ENCODE measurements at places on chromosomes 2 and 18.

DNA sequence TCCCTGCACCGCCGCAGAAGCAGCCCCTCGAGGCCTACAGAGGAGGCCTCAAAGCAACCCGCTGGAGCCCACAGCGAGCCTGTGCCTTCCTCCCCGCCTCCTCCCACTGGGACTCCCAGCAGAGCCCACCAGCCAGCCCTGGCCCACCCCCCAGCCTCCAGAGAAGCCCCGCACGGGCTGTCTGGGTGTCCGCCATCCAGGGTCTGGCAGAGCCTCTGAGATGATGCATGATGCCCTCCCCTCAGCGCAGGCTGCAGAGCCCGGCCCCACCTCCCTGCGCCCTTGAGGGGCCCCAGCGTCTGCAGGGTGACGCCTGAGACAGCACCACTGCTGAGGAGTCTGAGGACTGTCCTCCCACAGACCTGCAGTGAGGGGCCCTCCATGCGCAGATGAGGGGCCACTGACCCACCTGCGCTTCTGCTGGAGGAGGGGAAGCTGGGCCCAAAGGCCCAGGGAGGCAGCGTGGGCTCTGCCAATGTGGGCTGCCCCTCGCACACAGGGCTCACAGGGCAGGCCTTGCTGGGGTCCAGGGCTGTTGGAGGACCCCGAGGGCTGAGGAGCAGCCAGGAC lies 31.2 kb downstream of the GPC1 start:
- peak; percentile 5 for DNase-seq
- H3K27me3 ChIP-seq, result no peaks in the 10 kb centered on the region
- H3K36me3 ChIP-seq, result no peaks in the 10 kb centered on the region
- no peaks in the 10 kb centered on the region for H3K4me1 ChIP-seq
- no peak overlapping the region for H3K27ac ChIP-seq
- H3K4me3 ChIP-seq, result no peak overlapping the region

DNA sequence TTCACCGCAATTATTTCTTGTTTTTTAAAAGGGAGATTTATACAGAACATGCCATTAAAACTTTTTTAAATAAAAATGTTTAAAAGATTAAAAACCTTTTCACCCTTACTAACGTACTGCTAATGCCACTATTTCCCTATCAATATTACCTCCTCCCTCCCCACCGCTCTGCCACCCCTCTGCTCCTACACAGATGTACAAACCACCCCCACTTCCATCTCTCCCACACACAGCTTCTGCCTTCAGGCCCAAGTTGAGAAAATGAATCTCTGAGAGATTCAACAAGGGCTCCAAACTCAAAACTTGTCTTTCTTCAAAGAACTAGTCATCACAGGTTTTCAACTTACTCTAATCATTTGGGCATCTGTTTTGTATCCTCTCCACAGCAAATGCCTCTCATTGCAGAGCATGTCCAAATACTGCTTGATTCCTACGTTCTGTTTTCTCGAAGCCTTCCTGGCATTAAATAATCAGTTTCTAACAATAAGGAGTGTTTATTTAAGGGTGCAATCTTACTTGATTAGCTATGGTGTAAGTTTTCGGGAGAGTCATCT lies 32.1 kb downstream of the FARSB start:
- H3K27ac ChIP-seq, result peak overlapping the region; percentile 8
- no peak for DNase-seq
- H3K36me3 ChIP-seq, result peaks cover 17% of the 10 kb centered on the region
- no peak overlapping the region for H3K4me3 ChIP-seq

DNA sequence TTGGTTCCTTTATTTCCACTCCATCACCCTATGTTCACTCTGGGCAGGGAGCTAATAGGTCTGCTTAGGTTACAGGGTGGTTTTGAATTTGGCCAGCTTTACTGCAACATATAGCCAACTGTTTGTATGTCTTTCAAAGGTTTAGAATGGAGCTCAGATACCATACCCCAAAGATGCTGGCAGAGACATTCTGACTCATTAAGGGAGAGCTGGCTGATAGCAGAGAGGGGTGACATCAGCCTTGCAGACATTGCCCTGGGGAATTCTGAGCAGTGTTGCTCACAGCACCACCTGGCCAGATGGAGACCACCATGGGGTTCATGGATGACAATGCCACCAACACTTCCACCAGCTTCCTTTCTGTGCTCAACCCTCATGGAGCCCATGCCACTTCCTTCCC lies 2.1 kb downstream of the PROKR1 start:
- peaks cover 72% of the 10 kb centered on the region for H3K27me3 ChIP-seq
- H3K4me3 ChIP-seq, result no peak overlapping the region
- H3K36me3 ChIP-seq, result no peaks in the 10 kb centered on the region
- no peak overlapping the region for H3K27ac ChIP-seq
- H3K4me1 ChIP-seq, result peaks cover 15% of the 10 kb centered on the region
- DNase-seq, result no peak

DNA sequence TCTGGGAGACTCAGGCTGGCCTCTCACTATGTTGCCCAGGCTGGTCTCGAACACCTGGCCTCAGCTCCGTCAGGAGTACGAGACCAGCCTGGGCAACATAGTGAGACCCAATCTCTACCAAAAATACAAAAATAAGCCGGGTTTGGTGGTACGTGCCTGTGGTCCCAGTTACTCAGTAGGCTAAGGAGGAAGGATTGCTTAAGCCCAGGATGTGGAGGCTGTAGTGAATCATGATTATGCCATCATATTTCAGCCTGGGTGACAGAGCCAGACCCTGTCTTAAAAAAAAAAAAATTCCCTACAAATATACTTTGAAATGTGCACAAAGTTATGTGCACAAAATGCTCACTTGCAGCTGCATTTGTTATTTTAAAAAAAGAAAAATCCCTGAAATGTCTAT lies 26.3 kb upstream of the AGAP1 start:
- H3K4me1 ChIP-seq, result peaks cover 3% of the 10 kb centered on the region
- no peaks in the 10 kb centered on the region for H3K36me3 ChIP-seq
- H3K27ac ChIP-seq, result no peak overlapping the region

GRCh38 chr2:23916727-23917405 lies 10.1 kb downstream of the ATAD2B start:
- DNase-seq, result no peak
- H3K4me3 ChIP-seq, result no peak overlapping the region
- peaks cover 35% of the 10 kb centered on the region for H3K4me1 ChIP-seq
- no peak overlapping the region for H3K27ac ChIP-seq

GRCh38 chr2:28247290-28247689 lies 145.4 kb upstream of the FOSL2 start:
- H3K4me1 ChIP-seq, result peaks cover 11% of the 10 kb centered on the region
- peaks cover 1% of the 10 kb centered on the region for H3K36me3 ChIP-seq
- H3K4me3 ChIP-seq, result no peak overlapping the region
- no peak overlapping the region for H3K27ac ChIP-seq
- no peak for DNase-seq
- no peaks in the 10 kb centered on the region for H3K27me3 ChIP-seq

GRCh38 chr2:12262681-12263436 lies 453.9 kb upstream of the TRIB2 start:
- DNase-seq, result no peak
- no peak overlapping the region for H3K4me3 ChIP-seq
- H3K36me3 ChIP-seq, result no peaks in the 10 kb centered on the region
- no peaks in the 10 kb centered on the region for H3K4me1 ChIP-seq
- peak overlapping the region; percentile 27 for H3K27ac ChIP-seq

GRCh38 chr2:36235426-36235825 lies 120.2 kb upstream of the CRIM1 start:
- H3K4me1 ChIP-seq, result no peaks in the 10 kb centered on the region
- no peak for DNase-seq
- H3K4me3 ChIP-seq, result no peak overlapping the region
- H3K27ac ChIP-seq, result no peak overlapping the region

- no peaks in the 10 kb centered on the region for H3K27me3 ChIP-seq
- DNase-seq, result no peak
- no peaks in the 10 kb centered on the region for H3K36me3 ChIP-seq
- no peak overlapping the region for H3K4me3 ChIP-seq
These were observed 1050.7 kb upstream of the PIK3C3 start for GRCh38 chr18:40904295-40904694.

DNA sequence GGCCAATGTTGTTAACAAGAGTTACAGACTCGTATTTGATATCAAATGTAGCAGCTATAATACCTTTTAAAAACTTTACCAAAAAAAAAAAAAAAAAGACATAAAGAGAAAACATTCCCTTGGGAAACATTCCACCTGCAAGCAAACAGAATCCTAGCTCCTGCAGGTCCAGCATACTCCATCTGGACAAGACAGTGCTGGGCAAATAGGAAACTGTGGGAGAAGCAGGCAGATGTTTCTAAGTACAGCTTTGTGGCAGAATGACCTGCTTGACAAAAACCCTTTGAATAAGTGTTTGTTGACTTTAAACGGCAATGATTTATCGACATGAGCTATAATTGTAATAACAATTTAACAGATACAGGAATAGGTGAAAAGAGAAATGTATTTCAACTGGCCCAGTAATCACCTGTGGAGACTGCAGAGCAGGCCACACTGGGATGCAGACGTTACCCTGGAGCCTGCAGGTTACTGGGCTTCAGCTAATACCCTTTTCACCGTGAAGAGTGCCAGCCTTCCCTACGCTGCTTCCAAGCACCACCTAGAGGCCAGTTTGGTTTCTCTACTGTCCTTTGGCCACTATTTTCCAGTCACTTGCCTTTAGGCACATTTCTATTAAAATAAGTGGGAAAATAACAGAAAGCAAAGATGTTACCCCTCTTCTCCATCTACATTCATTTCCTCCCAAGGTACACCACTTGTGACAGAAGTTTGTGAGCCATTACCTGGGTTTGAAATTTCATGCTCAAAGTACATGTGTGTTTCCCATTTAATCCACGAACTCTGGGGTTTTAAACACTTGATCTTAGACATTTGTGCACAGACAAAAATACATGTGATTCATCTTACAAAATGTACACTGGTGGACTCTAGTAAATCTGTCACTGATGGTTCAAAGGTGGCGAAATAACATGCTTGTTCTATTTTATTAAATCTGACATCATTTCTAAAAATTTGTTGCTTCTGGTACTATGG lies 96.9 kb upstream of the ZNF397 start:
- no peaks in the 10 kb centered on the region for H3K27me3 ChIP-seq
- H3K27ac ChIP-seq, result no peak overlapping the region
- no peaks in the 10 kb centered on the region for H3K36me3 ChIP-seq
- H3K4me1 ChIP-seq, result no peaks in the 10 kb centered on the region
- H3K4me3 ChIP-seq, result no peak overlapping the region
- peak; percentile 53 for DNase-seq

DNA sequence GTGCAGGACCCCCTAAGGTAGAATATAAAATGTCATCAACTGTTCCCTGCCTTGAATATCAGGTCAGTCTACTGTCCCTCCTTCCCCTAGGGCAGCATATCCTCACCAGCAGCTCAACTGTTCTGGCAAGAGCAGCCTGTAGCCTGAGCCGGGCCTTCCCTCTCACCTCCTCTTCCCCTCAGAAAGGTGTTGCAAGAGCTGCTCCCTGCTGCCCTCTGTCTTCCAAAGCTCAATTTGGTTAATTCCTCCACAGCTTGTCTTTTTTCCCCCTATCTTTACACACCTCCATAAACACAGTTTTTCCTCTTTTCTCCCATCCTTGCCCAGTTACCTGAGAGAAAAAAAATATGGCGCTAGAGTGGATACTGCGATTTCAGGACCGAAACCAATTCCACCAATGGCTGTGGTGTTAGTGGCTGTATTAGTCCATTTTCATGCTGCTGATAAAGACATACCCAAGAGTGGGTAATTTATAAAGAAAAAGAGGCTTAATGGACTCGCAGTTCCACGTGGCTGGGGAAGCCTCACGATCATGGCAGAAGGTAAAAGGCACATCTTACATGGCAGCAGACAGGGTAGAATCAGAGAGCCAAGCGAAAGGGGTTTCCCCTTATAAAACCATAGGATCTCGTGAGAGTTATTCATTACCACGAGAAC lies 184.7 kb downstream of the MREG start:
- H3K4me1 ChIP-seq, result peaks cover 9% of the 10 kb centered on the region
- peak; percentile 58 for DNase-seq
- H3K27me3 ChIP-seq, result no peaks in the 10 kb centered on the region
- H3K36me3 ChIP-seq, result no peaks in the 10 kb centered on the region
- H3K4me3 ChIP-seq, result no peak overlapping the region
- H3K27ac ChIP-seq, result no peak overlapping the region

- H3K27ac ChIP-seq, result no peak overlapping the region
- no peak overlapping the region for H3K4me3 ChIP-seq
- DNase-seq, result no peak
- H3K4me1 ChIP-seq, result no peaks in the 10 kb centered on the region
- no peaks in the 10 kb centered on the region for H3K27me3 ChIP-seq
These were observed 415.4 kb upstream of the RGPD4 start for GRCh38 chr2:107411267-107411666.

- H3K4me3 ChIP-seq, result no peak overlapping the region
- peaks cover 6% of the 10 kb centered on the region for H3K4me1 ChIP-seq
- H3K27me3 ChIP-seq, result no peaks in the 10 kb centered on the region
These were observed 13.1 kb downstream of the EIF4E2 start for GRCh38 chr2:232563580-232563979.

DNA sequence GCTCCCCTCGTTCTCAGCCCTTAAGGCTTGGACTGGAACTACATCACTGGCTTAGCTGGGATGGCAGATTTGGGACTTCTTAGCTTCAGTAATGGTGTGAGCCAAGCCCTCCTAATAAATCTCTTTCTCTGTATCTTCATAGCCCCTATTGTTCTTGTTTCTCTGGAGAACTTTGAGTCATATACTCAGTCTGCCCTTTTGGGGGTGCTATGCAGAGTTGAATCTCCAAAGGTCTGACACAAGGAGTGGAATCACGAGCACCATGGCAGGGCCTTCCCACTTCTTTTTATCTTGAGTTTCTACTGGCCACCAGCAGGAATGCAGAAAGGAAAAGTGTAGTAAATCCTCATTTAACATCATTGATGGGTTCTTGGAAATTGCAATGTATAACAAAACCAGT lies 13.3 kb upstream of the TGFA start:
- no peak for DNase-seq
- H3K4me3 ChIP-seq, result no peak overlapping the region
- no peak overlapping the region for H3K27ac ChIP-seq
- peaks cover 3% of the 10 kb centered on the region for H3K27me3 ChIP-seq
- H3K4me1 ChIP-seq, result no peaks in the 10 kb centered on the region

- DNase-seq, result no peak
- no peaks in the 10 kb centered on the region for H3K36me3 ChIP-seq
- H3K27me3 ChIP-seq, result no peaks in the 10 kb centered on the region
- H3K27ac ChIP-seq, result no peak overlapping the region
- no peaks in the 10 kb centered on the region for H3K4me1 ChIP-seq
These were observed 18.8 kb downstream of the KCNIP3 start for GRCh38 chr2:95315801-95316411.

GRCh38 chr2:39141334-39142271 lies 20.8 kb upstream of the SOS1 start:
- no peak overlapping the region for H3K4me3 ChIP-seq
- DNase-seq, result no peak
- H3K36me3 ChIP-seq, result no peaks in the 10 kb centered on the region
- no peaks in the 10 kb centered on the region for H3K27me3 ChIP-seq
- H3K27ac ChIP-seq, result no peak overlapping the region
- no peaks in the 10 kb centered on the region for H3K4me1 ChIP-seq

DNA sequence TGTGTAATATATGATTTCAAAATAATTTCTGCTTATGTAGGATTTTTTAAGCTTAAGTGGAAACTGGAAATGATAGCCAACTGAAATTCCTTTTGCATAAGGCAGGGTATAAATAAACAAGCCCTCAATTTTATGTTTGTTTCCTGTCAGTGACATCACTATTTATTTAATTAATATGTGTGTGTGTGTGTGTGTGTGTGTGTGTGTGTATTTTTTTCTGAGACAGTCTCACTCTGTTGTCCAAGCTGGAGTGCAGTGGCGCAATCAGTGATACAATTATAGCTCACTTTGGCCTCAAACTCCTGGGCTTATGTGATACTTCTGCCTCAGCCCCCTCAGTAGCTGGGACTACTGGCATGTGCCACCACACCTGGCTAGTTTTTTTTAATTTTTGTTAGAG lies 29.3 kb upstream of the CYP20A1 start:
- no peak overlapping the region for H3K27ac ChIP-seq
- H3K4me3 ChIP-seq, result no peak overlapping the region
- H3K27me3 ChIP-seq, result no peaks in the 10 kb centered on the region
- DNase-seq, result no peak
- no peaks in the 10 kb centered on the region for H3K4me1 ChIP-seq
- H3K36me3 ChIP-seq, result peaks cover 37% of the 10 kb centered on the region

Data from transverse colon (tissue), 4 donors.